NCI-H2029 treated with DMSO at 0.1 percent for 48 hours (cell line): ENCODE measurements at places on chromosomes 7 and 10.

- no peak for DNase-seq
Observed at GRCh38 chr7:41134300-41135255, 568.3 kb downstream of the INHBA start.

GRCh38 chr7:44959433-44959951 lies 19.3 kb downstream of the MYO1G start:
- no peak for DNase-seq

GRCh38 chr7:33666531-33666930 lies 238.8 kb upstream of the BMPER start:
- no peak for DNase-seq

DNA sequence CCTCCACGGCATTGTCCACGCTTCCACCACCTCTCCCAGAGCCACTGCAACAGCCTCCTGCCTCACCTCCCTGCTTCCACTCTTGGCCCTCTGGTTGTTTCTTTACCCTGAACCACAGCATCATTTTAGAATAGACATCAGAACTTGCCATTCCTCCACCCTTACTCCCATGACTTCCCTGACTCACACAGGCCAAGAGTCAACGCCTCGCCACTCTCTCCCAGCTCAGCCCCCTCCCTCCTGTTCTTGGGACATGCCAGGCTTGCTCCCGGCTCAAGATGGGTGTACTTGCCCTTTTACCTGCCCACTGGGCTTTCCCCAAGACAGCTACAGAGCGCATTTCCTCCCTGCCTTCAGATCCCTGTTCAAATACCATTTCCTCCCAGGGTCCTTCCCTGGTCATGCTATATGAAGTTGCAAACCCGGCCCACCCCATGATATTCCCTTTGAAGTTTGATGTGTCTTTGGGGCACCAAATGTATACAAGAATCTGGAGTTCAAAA lies 429.1 kb downstream of the RPS24 start:
- no peak for DNase-seq
